ENCODE measurements at places on chromosomes 12 and 14.
A peak's percentile ranks its signal among the peaks of the same experiment; 100 is the strongest.

- no peak for DNase-seq
Observed at GRCh38 chr12:88854260-88854659, 274.0 kb upstream of the KITLG start.

GRCh38 chr12:104109446-104110271 is 28.4 kb downstream of the NFYB start:
- DNase-seq, result no peak

DNA sequence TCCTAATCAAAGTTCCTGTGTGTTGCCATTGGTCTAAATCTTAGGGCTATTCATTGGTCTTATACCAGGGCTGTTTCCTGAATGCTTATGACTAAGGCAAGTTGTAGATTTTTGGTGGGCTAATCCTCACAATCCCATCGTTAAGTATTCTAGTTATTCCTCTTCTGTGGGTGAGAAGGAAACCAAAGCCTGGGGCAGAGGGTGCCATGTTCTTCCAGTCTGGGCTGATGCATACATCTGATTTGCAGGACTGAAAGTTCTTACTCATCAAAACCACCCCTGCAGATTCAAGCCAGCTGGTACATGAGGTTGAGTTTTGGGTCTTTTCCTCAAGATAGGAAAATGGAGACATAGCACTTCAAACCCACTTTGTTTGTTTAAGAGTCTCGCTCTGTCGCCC is 25.7 kb downstream of the PPP1CC start:
- no peak for DNase-seq

GRCh38 chr14:80585506-80585835 is 356.1 kb downstream of the CEP128 start:
- no peak for DNase-seq

DNA sequence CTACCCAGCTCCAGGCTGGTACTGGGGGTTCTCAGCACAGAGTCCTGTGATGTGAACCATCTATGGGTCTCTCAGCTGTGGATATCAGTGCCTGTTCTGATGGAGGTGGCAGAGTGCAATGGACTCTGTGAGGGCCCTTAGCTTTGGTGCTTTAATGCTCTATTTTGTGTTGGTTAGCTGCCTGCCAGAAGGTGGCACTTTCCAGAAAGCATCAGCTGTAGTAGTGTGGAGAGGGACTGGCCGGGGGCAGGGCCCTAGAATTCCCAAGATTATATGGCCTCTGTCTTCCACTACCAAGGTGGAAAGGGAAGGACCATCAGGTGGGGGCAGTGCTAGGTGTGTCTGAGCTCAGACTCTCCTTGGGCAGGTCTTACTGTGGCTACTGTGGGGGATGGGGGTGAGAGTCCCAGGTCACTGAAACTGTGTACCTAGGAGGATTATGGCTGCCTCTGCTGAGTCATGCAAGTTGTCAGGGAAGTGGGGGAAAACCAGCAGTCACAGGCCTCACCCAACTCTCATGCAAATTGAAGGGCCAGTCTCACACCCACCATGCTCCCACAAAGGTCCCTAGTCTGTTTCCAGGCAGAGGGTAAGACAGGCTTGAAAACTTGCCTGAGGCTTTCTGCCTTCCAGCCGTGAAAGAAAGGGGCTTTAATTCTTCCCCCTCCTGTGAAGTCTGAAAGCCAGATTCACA is 878.1 kb downstream of the C12orf50 start:
- no peak for DNase-seq

DNA sequence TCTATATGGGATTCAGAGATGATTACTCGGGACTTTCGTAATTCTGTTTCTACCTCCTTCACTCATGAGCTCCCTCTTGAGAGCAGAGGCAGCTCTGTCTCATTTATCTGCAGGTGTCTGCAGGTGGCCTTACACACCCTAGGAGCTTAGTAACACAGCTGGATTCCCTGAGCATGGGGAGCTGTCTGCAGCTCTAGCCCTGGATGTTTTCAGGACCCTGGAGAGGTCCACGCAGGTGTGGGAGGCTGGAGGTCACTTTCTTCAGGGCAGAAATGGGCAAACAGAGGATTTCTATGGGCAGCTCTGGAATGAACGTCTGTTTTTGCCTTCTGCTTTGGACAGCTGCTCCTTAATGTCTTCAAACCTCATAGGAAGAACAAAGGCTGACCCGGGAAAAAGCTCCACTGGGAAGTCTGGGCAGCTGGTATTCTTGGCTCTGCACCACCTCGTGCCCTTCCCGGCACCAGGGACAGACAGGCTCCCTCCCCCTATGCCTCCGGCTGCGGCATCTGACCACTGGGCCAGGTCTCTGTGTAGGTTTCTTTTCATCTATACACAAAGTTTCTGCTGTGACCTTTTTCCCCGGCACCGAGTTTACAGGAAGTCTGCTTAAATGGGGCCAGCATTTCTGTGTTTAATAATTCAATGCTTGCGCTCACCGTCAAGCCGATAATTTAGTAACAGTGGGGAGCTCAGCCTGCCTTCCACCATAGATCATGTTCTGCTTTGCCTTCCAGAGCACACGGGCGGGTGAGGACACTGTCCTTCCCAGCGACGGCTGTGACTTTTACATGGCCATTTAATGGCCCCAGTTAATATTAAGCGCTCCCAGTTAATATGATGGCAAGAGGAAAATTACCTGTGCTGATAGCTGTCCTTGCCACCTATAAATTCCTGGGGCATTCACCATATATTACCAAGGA is 320.2 kb upstream of the SFSWAP start:
- no peak for DNase-seq

- DNase-seq, result no peak
Observed at GRCh38 chr14:50714450-50715073, 46.5 kb upstream of the SAV1 start.

GRCh38 chr12:92139634-92140150 is 6.0 kb downstream of the BTG1 start:
- DNase-seq, result no peak

GRCh38 chr14:88986146-88986841 is 161.8 kb downstream of the TTC8 start:
- DNase-seq, result no peak

GRCh38 chr14:63875311-63875710 is 22.5 kb downstream of the SYNE2 start:
- DNase-seq, result no peak

DNA sequence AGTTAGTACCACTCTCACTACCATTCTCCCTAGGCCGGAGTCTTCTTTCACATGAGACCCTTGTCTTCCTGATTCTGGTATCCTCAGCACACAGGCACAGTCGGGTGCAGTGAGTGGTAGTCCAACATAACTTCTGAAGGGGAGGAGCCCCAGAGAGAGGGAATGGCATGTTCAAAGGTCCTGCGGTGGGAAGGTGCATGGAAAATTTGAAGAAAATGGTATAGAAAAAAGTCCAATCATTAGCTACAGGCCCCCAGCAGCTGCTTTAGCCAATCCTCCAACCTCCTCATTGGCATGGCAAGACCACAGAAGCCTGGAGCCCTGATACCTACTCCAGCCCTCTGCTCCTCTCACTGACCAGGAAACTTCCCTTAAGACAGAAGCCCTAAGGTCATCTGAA is 96.6 kb downstream of the ZFP36L1 start:
- no peak for DNase-seq

DNA sequence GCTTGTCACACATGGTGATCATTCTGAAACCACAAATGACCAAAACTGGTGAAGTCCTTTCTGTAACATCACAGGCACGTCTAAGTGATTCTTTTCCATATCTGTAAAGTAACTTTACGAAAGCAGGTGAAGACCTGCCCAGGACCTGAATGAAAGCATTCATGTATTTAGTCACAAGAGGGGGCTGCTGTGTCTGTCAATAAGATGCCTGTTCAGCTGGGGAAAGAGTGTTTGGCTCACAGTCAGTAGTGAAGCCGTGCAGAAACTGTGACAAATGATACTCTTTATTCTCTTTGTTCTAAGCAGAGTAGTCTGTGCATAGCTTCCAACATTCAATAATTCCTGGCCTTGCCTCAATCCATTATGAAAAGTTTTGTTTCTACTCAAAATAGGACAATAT is 373.5 kb upstream of the OR4E1 start:
- DNase-seq, result no peak

GRCh38 chr12:124980098-124980892 is 8.6 kb downstream of the DHX37 start:
- DNase-seq, result no peak

DNA sequence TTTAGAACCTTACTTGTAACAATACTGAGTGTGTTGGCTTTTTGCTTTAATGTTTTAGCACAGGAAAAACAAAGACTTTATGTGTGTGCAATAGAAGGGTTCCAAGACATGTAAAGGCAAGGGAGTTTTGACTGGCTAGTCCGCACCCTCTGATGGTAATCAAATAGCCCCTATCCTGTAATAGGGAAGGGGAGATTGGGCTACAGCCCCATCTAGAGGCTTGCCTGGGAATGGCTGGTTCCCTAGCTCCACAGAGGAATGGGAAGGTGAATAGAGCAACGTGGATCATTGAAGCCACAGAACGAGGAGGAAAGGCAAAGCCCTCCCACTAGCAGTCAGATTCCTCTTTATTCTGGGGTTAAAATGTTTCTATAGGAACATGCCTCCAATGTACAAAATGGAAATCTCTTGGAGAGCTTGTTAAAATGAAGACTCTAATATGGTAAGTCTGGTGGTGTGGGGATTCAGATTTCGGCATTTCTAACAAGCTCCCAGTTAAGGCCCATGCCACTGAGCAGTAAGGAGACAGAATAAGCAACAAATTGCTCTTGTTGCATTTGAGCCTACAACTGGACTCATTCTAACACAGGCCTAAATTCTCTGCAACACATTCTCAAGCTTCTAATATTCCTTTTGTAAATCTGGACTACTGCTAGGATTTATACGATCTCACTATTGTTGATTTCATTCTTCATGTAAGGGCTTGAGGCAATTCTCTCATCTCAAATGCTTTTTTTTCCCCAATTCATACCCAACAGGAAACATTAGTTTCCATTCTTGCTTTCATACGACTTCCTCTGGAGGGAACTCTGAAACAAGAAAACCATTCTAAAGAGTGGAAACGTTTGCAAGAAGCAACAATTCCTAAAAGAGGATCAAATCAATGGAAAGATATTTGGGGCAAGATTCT is 57.1 kb downstream of the NIN start:
- peak; percentile 36 for DNase-seq

DNA sequence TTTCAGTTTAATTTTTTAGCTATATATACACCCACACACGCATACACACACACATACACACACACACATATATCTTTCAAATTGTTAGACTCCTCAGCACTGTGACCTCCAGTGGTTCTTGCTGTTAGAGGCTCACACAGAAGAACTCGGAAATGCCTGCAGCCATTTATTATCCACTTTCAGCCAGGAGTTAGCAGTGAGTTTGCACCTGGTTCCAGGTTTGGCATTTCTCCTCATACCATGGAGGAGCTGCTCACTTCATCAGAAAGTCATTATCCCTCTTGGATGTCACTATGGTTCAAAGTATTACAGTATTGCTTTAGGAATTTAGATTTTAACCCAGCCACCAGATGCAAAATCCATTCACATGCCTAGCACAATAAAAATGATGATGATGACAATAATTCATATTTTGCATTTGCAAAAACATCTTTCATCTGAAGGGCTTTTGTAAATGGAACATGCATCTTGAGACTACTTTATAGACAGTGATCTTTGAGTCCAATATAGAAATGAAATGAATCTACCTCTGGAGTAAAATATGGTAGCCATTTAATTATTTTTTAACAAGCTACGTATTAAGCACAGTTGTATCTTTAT is 42.3 kb downstream of the NPAS3 start:
- no peak for DNase-seq

GRCh38 chr12:12404297-12404696 is 47.4 kb downstream of the BORCS5 start:
- DNase-seq, result no peak

- no peak for DNase-seq
Observed at GRCh38 chr14:80388980-80389711, 177.8 kb upstream of the DIO2 start.

DNA sequence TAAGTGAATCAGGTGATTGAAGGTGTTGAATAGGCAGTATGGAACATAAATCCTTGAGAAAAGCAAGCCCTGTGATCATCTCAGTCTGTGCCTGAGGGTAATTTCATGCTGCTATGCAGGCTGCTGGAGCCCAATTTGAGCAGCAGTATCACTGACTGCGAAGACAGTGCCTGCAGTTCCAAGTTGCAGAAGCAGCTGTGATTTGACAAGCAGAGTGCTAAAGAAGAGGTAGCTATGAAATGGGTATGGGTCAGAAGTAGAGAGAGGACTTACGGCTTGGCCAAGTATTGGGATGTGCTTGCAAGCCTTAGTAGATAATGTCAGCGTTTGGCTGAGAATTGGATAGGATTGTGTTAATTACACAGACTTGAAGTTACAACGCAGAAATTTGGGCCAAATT is 22.5 kb downstream of the PIK3C2G start:
- DNase-seq, result no peak

DNA sequence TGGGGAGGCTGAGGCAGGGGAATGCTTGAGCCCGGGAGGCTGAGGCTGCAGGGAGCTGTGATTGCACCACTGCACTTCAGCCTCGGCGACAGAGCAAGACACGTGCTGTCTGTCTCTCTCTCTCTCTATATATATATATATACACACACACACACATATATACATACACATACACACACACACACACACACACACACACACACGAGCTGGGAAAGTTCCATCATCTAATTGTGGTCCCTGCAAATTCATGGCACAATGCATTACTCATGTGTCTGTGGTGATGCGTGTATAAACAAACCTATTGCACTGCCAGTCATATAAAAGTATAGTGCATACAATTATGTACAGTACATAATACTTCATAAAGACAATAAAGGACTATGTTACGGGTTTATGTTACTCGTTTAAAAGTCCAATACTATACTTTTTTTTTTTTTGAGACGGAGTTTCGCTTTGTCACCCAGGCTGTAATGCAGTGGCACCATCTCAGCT is 36.6 kb downstream of the WDR89 start:
- DNase-seq, result no peak

DNA sequence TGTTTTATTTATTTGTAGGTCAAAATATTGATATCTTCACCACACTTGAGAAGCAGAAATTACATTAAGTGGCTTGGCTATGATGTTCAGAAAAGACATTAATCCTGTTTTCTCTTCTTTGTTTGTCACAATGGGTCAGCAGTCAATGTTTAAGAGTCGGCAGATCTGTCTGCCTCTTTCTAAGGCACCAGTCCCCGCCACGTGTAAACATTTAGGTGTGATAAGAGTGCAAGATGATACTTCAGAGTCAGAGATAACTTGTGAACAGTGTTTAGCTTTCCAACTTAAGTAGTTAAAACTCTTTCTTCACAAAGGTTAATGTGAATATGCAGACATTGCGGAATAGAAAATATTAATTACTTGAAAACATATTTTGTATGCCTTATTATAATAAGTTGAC is 160.9 kb downstream of the OTOGL start:
- DNase-seq, result no peak

- no peak for DNase-seq
Observed at GRCh38 chr14:104386151-104386841, 193.3 kb upstream of the C14orf180 start.

GRCh38 chr12:130960058-130960457 is 6.4 kb downstream of the ADGRD1 start:
- no peak for DNase-seq

Measured in C1 segment of cervical spinal cord (tissue), 14 donors.